A549 treated with CORT108297 at 1 μM for 4 hours (cell line): ENCODE measurements at places on chromosomes 2 and 18. TPM values are rescaled to one million over a fixed set of nuclear protein-coding genes. Genes with fewer than 3 reads are reported as not detected.

Gene CERKL
- total RNA-seq = 0.18 to 0.41 TPM (median 0.35 TPM) in 5 replicates

Gene TMX3
- 16.9 to 24.3 TPM (median 21.4 TPM) in 5 replicates for total RNA-seq

Gene AKAIN1
- total RNA-seq = not detected in 5 replicates

Gene MEP1B
- 0.06 to 0.14 TPM (median 0.07 TPM) in 3 of 5 replicates, not detected in the others for total RNA-seq

Gene NEU2
- not detected in 5 replicates for total RNA-seq

Gene RGPD3
- 0.12 to 0.20 TPM (median 0.16 TPM) in 5 replicates for total RNA-seq

Gene TACR1
- total RNA-seq = 0.09 to 0.20 TPM (median 0.13 TPM) in 5 replicates

Gene USP37
- 4.3 to 5.9 TPM (median 4.8 TPM) in 5 replicates for total RNA-seq

Gene RGPD4
- 0.03 to 0.10 TPM (median 0.07 TPM) in 5 replicates for total RNA-seq

Gene DNER
- 6.2 to 10.2 TPM (median 7.2 TPM) in 5 replicates for total RNA-seq

Gene PRKRA
- total RNA-seq = 28.2 to 34.1 TPM (median 30.3 TPM) in 5 replicates

Gene UGT1A5
- not detected in 5 replicates for total RNA-seq

Gene KIF5C
- 0.27 to 0.43 TPM (median 0.31 TPM) in 5 replicates for total RNA-seq

Gene M1AP
- total RNA-seq = not detected in 5 replicates

Gene LONRF2
- 2.5 to 3.9 TPM (median 3.4 TPM) in 5 replicates for total RNA-seq

Gene UGT1A4
- 0.06 to 0.08 TPM (median 0.07 TPM) in 3 of 5 replicates, not detected in the others for total RNA-seq

Gene ITGA6
- total RNA-seq = 35.4 to 48.1 TPM (median 44.9 TPM) in 5 replicates

Gene GCG
- total RNA-seq = not detected in 5 replicates

Gene TRAF3IP1
- 9.3 to 14.3 TPM (median 13.2 TPM) in 5 replicates for total RNA-seq

Gene PLB1
- 1.1 to 2.0 TPM (median 1.8 TPM) in 5 replicates for total RNA-seq

Gene RAX
- total RNA-seq = not detected in 5 replicates

Gene SERPINB2
- 0.03 to 0.09 TPM (median 0.05 TPM) in 3 of 5 replicates, not detected in the others for total RNA-seq

Gene GAL3ST2
- 0.13 to 0.35 TPM (median 0.32 TPM) in 5 replicates for total RNA-seq

Gene CCDC150
- total RNA-seq = 3.8 to 5.1 TPM (median 4.8 TPM) in 5 replicates

Gene UPP2
- not detected in 5 replicates for total RNA-seq

Gene REG3G
- total RNA-seq = not detected in 5 replicates

Gene MARCO
- total RNA-seq = 0.05 to 0.09 TPM (median 0.09 TPM) in 4 of 5 replicates, not detected in the other

Gene HOXD13
- 0.16 to 0.27 TPM (median 0.23 TPM) in 5 replicates for total RNA-seq

Gene TCF23
- total RNA-seq = not detected in 5 replicates

Gene COX7A2L
- total RNA-seq = 151 to 181 TPM (median 154 TPM) in 5 replicates

Gene TBR1
- total RNA-seq = 0.01 to 0.07 TPM (median 0.05 TPM) in 4 of 5 replicates, not detected in the other

Gene ASPRV1
- total RNA-seq = 0.14 to 0.43 TPM (median 0.23 TPM) in 5 replicates

Gene ACTG2
- total RNA-seq = 0.09 to 0.19 TPM (median 0.15 TPM) in 4 of 5 replicates, not detected in the other

Gene DSC1
- total RNA-seq = not detected in 5 replicates

Gene CXCR1
- total RNA-seq = not detected in 5 replicates

Gene SIGLEC15
- total RNA-seq = 0.03 to 0.09 TPM (median 0.07 TPM) in 5 replicates

Gene ANKZF1
- 14.4 to 23.5 TPM (median 20.3 TPM) in 5 replicates for total RNA-seq

Gene CD226
- total RNA-seq = 0.03 to 0.14 TPM (median 0.07 TPM) in 5 replicates
